ENCODE measurements at places on chromosomes 16 and 17. TPM values are rescaled to one million over a fixed set of nuclear protein-coding genes. Genes with fewer than 3 reads are reported as not detected.

Gene C17orf113
- total RNA-seq, result 0.09 TPM

Gene ENPP7
- total RNA-seq, result not detected

Gene AANAT
- total RNA-seq, result not detected

Gene PRR35
- not detected for total RNA-seq

Gene FSCN2
- total RNA-seq, result 0.27 TPM

Gene ALDH3A1
- 0.36 TPM for total RNA-seq
